ENCODE measurements at places on chromosomes 7 and 10. TPM values are rescaled to one million over a fixed set of nuclear protein-coding genes. Genes with fewer than 3 reads are reported as not detected.

DNA sequence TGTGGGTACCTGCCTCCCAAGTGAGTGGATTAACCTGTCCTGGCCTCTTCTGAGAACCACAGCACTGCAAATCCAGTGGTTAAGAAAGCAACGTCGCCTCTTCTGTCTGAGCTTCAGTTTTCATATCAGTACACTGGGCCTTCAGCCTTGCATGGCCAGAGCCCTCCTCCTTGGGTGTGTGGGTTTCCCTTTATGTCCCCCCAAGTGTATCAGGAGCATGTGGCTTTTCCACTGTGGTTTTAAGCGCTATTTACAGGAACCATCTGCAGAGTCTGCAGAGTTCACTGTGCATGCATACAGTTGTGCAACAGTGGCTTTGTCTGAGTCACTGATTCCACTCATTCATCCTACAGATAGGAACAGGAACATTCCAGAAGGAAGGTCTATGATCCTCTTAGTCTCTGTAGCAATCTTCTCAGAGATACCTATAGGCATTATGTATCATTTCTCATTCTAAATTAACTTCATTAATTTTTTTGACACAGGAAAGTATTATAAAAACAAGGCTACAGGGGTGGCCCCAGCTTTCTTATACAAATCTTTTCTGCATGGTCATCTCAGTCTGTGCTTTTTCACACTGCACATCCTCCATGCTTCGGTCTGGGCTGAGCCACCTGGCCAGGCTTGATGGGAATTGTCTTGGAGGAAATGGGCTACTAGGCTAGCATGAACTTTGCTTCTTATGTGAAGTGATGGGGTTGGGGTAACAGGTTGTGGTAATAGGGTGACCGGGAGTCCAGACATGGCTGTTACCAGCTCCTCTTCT is 17.1 kb downstream of the MBL2 start:
- peak; percentile 87 for DNase-seq

The GTF2IRD2 gene
- total RNA-seq: 10.6 TPM

The CCDC172 gene
- not detected for total RNA-seq

- DNase-seq: no peak
Measured at GRCh38 chr7:79951415-79951814, 183.2 kb upstream of the GNAI1 start.

- DNase-seq: no peak
Measured at GRCh38 chr7:11236680-11237079, 263.0 kb downstream of the PHF14 start.

The WEE2 gene
- 0.32 TPM for total RNA-seq

DNA sequence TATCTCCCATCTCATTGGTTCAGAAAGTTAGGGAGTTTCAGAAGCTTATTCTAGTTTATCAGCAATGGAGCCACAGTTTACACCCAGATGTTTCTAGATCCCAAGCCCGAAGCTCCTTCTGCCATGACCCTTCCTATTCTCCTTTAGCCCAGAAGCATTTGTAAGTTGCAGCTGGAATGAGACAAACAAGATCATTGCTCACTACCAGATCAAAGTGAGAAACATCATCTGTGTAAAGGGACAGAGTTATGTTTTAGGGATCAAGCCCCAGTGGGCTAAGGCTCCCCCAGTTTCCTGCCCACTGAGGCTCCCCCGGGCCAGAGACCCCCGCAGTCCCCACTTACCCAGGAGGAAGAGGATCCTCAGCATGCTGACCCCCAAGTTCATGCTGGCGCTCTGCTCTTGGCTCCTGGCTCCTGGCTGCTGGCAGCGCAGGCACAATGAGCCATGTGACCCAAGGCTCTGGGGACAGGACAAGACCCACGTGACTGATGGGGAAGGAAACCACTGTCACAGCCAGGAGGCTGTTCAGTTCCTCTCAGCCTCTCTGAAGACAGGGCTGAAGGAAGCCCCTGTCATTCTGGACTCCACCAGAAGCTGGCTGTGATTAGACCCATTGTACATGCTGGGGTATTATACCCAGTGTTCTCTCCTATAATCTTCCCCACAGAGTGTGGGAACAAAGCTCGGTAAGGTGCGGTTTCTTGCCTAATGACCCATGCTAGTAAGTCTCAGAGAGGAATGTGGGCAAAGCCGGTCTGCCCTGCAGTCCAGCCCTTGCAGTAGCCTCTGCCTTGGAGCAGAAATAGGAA is at the start of gene TMEM273:
Gene TMEM273, minus strand, starts transcription at position 442 of the 812 bp plus-strand sequence. Its CDS starts 55 bp downstream, at position 387.
- no peak for DNase-seq

DNA sequence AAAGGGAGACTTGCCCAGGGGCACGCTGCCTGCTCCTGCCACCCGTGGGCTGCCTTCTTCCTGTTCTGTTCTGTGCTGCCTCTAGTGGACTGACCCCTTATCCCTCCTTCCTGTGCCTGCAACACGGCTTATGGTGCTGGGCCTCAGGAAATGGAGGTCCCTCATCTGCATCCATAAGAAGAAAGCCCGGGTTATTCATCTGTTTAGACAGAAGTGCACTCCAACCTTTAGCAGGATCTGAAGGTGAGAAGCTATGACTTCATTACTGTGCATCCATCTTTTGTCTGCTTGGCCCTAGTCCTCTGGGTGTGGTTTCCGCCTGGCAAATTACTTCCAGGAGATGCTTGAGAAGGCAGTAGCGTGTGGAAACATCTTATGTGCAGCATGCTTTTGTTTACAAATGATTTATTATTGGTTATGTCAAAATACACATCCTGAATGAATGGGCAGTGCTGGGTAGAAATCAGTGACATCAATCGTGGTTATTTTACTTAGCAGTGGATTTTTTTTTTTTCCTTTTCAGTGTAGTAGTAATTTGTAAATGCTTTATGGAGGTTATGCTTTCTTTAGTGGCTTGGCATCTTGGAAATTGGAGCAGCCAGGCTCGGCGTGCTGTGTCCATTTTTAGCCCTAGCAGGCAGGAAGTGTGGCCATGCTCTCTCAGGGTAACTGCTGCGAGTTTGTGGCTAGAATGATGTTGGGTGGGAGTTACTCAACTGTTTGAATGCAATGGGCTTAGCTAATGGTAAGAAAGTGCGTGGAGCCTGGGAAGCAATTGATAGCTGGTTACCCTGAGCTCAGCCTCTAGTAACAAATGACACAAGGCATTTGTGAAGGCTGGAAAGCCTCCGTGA is 12.7 kb downstream of the PTPRE start:
- DNase-seq: peak; percentile 84

- no peak for DNase-seq
Measured at GRCh38 chr7:156820445-156821063, 72.4 kb downstream of the LMBR1 start.

DNA sequence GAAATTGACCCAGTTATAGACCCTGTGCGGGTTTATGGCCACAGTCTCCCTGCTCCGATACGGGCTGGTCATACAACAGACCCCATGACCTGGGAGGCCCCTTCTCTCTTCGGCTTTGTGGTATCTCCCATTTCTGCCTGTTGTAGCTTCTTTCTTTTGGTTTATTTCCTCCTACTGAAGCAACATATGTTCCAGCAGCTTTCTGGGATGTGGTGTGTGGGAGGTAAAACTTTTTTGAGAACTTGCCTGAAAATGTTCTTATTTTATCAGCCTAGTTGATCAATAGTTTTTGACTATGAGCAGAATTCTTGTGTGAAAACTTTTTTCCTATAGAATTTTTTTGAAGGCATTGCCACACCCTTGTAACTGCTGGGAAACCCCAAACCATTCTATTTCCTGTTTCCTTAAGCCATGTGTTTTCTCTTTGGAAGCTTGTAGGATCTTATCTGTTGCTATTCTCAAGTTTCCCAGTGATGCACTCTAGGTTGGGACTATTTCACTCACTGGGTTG is 80.0 kb downstream of the DAGLB start:
- peak; percentile 86 for DNase-seq
